ENCODE measurements at places on chromosomes 4 and X. TPM values are rescaled to one million over a fixed set of nuclear protein-coding genes. Genes with fewer than 3 reads are reported as not detected.

DNA sequence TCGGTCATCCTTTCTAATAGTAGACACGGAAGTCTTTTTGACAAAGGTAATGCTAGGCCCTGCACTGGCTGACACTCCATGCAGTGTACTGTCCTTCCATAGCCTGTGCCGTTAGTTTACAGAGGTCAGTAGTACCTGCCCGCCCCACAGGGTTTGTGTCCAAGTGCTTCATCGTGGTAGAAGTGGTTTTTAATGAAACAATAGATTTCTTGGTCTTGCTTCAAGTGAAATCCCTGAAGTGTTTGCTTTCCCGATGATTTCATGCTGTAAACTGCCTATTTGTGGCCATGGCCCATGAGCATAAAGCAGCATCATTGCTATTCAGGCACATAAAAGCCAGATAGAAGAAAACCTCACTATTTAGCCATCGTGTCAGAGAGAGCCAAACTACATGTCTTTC is 139.3 kb downstream of the GPR143 start:
- no peak overlapping the region for H3K4me3 ChIP-seq
- H3K4me1 ChIP-seq: no peaks in the 10 kb centered on the region
- H3K27me3 ChIP-seq: no peaks in the 10 kb centered on the region
- no peak overlapping the region for H3K27ac ChIP-seq
- H3K36me3 ChIP-seq: no peaks in the 10 kb centered on the region

Gene CLCN4
- not detected for total RNA-seq

- no peak overlapping the region for H3K4me3 ChIP-seq
- no peak for DNase-seq
- no peaks in the 10 kb centered on the region for H3K4me1 ChIP-seq
- H3K36me3 ChIP-seq: peaks cover 9% of the 10 kb centered on the region
- H3K27me3 ChIP-seq: no peaks in the 10 kb centered on the region
Observed at GRCh38 chrX:104183685-104184084, 17.4 kb downstream of the FAM199X start.

DNA sequence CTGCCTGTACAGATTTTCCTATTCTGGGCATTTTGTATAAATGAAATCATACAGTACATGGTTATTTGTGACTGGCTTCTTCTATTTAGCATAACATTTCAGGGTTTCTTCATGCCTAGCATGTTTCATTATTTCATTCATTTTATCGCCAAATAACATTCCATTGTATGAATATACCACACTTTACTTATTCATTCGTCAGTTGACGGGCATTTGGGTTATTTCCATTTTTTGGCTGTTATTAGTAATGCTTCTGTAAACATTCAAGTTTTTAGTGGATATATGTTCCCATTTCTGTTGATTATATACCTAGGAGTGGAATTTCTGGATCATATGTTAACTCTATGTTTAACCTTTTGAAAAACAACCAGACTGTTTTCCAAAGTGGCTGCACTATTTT is 47.5 kb downstream of the INTS12 start:
- H3K4me3 ChIP-seq: no peak overlapping the region
- H3K27me3 ChIP-seq: no peaks in the 10 kb centered on the region
- no peaks in the 10 kb centered on the region for H3K36me3 ChIP-seq
- H3K27ac ChIP-seq: no peak overlapping the region

- no peaks in the 10 kb centered on the region for H3K27me3 ChIP-seq
- no peaks in the 10 kb centered on the region for H3K36me3 ChIP-seq
- no peak for DNase-seq
- H3K4me1 ChIP-seq: no peaks in the 10 kb centered on the region
- no peak overlapping the region for H3K4me3 ChIP-seq
Observed at GRCh38 chr4:15953625-15954024, 9.3 kb downstream of the FGFBP2 start.

DNA sequence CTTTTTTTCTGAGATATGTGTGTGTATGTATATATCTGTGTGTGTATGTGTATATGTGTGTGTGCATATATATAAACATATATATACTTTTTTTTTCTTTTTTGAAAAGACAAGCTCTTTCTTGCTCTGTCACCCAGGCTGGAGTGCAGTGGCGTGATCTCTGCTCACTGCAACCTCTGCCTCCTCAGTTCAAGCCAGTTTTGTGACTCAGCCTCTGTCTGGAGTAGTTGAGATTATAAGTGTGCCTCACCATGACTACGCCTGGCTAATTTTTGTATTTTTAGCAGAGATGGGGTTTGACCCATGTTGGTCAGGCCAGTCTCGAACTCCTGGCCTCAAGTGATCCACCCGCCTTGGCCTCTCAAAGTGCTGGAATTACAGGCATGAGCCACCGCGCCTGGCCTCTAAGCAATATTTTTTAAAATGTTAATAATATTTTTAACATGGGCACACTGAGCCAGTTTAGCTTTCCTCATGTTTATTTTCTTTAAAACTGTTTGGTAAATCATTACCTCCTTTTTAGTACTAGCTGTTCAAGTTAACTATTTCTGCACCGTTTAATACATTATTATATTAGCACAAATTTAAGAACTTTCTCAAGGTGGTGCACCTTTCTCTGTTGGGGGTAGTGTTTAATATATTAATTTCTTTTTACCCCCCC is 33.3 kb downstream of the BBS12 start:
- no peaks in the 10 kb centered on the region for H3K4me1 ChIP-seq
- no peaks in the 10 kb centered on the region for H3K36me3 ChIP-seq
- no peak overlapping the region for H3K4me3 ChIP-seq
- no peaks in the 10 kb centered on the region for H3K27me3 ChIP-seq
- DNase-seq: no peak

- H3K36me3 ChIP-seq: no peaks in the 10 kb centered on the region
- no peak overlapping the region for H3K4me3 ChIP-seq
- no peaks in the 10 kb centered on the region for H3K27me3 ChIP-seq
- no peak overlapping the region for H3K27ac ChIP-seq
Observed at GRCh38 chrX:47936224-47936939, 67.4 kb downstream of the ZNF182 start.

Gene TGIF2LX
- not detected for total RNA-seq
